ENCODE measurements at places on chromosomes 3 and 15.

GRCh38 chr15:51917493-51917892 is 54.1 kb downstream of the LEO1 start:
- DNase-seq = peak; percentile 7

DNA sequence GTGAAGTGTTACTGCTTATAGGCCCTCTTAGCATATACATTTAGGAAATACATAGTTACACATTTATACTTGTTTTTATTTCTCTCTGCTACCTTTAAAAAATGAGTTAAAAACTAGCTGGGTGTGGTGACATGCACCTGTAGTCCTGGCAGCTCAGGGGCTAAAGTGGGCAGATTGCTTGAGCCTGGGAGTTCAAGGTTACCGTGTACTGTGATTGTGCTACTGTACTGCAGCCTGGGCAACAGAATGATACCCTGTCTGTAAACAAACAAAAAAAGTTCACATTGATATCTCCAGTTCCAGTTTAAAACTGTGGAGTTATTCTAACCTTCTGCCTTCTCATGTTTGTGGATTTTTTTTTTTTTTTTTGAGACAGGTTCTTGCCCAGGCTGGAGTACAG is 12.1 kb downstream of the PDCD6IP start:
- DNase-seq = no peak

DNA sequence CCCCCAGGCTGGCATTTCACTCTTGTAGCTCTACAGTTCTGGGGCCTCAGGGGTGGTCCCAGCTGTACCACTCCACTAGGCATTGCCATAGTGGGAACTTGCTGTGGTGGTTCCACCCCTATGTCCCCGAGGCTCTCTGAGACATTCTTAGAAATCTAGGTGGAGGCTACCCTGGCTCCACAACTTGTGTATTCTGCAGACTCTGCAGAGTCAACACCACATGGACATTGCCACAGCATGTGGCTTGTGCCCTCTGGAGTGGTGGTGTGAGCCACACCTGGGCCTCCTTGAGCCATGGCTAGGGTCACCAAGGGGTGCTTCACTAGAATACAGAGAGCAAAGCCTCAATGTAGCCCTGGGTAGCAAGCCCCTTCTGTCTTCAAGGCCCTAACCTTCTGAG is 54.4 kb upstream of the STRIT1 start:
- no peak for DNase-seq

- DNase-seq = no peak
Observed at GRCh38 chr3:133767607-133768006, 21.4 kb downstream of the TF start.

DNA sequence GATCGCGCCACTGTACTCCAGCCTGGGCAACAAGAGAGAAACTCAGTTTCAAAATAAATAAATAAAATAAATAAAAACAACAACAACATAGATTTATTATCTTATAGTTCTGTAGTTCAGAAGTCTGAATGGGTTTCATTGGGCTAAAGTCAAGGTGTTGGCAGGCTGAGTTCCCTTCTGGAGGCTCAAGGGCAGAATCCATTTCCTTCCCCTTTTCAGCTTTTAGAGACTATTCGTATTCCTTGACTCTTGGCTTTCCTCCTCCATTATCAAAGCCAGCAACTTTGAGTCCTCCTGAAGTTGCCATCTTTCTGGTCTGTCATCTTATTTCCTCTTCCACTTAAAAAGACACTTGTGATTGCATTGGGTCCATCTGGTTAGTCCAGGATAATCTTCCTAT is 12.1 kb downstream of the BLM start:
- DNase-seq = no peak

- DNase-seq = no peak
Observed at GRCh38 chr15:88818920-88819319, 15.7 kb downstream of the ACAN start.

DNA sequence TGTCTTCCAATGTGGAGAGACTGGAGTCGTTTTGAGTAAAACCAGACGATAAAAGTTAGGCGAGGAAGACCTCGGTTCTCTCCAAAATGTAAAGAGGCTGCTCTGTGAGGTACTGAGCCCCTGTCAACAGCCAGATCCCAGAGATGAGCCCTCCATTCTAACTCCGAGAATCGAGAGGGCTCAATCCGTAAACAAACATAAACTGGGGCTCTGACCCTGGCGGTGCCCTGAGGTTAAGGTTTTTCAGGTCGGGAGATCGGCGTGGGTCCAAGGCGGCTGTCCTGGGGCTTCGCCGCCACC is 417 bp downstream of the TBCCD1 start:
- DNase-seq = peak; percentile 13

DNA sequence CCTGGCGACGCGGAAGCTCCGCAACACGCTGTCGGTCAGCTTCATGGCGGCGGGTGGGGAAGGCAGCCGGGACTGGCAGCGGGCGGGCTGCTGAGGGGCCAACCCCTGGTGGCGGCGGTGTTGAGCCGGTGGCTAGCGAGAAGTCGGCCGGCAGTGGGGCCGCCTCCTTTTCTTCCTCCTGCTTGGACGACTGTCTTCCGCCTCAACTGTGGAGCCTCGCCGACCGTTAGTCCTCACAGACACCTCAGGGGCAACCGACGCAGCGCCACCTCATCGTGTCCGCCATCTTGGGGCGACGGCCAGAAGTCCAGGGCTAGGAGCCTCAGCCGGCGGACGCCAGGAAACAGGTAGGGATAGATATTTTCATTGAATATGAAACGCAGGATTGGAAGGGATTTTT is 875.1 kb downstream of the NSUN3 start:
- no peak for DNase-seq

GRCh38 chr15:62050115-62050514 is 10.1 kb downstream of the VPS13C start:
- no peak for DNase-seq

- DNase-seq = no peak
Observed at GRCh38 chr3:190003681-190004123, 117.0 kb downstream of the P3H2 start.

DNA sequence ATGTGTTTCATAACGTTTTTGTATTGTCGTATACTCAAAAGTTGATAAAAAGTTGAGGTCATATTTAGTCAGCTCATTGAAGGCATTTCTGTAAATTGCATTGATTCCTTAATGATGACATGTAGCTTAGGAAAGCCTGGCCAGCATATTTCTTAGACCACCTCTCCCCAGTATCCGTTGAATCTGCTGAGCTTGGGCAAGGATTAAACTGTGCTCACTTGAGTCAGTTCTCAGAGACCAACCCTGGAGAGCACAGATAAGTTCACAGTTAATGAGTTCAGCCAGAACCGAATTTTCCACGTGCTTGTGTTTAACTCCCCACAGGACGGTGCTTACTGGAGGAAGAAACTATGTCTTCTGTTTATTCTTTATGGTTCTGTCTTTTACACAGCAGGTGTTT is 132.7 kb downstream of the SLC25A26 start:
- DNase-seq = no peak

- no peak for DNase-seq
Observed at GRCh38 chr3:71162221-71162620, 421.3 kb downstream of the FOXP1 start.

GRCh38 chr3:89713196-89713595 is 605.8 kb downstream of the EPHA3 start:
- DNase-seq = no peak

- DNase-seq = no peak
Observed at GRCh38 chr15:46126581-46126980, 491.8 kb downstream of the SQOR start.

DNA sequence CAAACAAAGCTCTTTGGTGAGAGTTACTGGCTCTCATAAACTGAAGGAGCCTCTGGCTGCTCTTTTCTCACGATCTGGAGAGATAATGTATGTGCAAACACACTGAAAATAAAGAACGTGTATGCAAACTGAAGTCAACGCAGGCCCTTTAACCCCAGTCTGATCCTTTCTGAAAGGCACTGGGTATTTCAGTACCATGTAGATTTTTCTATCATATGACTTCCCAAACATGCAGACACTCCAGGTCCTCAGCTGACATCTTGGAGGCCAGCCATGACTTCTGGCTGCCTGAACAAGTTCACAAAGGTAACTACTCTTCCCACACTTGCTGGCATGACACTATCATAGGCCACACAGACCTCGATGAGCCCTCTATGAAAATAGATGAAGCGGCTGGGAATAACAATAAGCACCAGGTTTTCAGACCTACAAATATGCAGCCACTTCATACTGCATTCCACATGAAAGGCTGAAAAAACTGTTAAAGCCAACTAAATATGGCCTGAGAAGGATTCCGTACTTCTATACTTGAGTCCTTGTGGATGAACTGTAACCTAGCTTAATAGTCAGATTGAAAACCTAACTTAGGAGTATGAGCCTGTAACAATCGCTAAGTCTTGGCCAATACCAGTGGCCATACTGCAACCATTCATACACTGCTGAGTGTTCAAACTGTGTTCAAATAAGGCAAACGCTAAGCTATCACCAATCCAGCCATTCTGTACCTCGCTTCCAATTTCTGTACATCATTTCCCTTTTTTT is 121.3 kb downstream of the THRB start:
- no peak for DNase-seq

- DNase-seq = no peak
Observed at GRCh38 chr3:89373434-89373833, 266.0 kb downstream of the EPHA3 start.

DNA sequence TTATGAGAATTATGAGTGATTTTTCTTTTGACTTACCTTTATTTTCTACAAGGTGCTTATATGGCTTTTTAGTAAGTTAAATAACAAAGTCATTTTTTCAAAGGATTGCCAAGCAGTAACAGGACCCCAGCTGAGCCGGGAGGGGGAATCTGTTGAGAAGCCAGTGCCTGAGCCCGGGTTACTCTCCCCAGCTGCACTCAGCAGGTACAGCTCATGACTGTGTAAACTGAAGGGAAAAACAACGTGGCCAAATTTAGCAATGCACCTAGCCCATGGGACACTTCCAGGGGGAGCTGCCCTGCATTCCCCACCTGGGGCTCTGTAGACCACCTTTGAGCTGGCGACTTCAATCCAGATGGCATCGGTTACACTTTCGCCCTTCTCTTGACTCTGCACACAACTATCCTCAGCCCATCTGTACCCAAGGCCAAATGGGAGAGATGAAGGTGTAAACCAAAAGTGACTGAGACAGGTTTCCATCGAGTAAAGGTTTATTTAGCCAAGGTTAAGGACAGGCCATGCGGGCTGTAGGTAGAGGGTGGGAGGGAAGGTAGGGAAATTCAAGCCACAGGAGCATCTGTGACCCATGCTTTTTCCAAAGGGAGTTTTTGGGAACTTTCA is 18.2 kb upstream of the HCN4 start:
- no peak for DNase-seq

- DNase-seq = peak; percentile 29
Observed at GRCh38 chr3:194472290-194472920, 14.4 kb downstream of the ATP13A3 start.

- no peak for DNase-seq
Observed at GRCh38 chr15:80437334-80437891, 33.2 kb downstream of the ARNT2 start.

- no peak for DNase-seq
Observed at GRCh38 chr15:40100123-40100946, 8.3 kb downstream of the BMF start.

GRCh38 chr3:185823078-185824044 is 1.5 kb downstream of the IGF2BP2 start:
- DNase-seq = no peak

- peak; percentile 31 for DNase-seq
Observed at GRCh38 chr15:38242055-38242454, 10.6 kb upstream of the SPRED1 start.

- no peak for DNase-seq
Observed at GRCh38 chr3:4543110-4543509, 50.0 kb downstream of the ITPR1 start.

DNA sequence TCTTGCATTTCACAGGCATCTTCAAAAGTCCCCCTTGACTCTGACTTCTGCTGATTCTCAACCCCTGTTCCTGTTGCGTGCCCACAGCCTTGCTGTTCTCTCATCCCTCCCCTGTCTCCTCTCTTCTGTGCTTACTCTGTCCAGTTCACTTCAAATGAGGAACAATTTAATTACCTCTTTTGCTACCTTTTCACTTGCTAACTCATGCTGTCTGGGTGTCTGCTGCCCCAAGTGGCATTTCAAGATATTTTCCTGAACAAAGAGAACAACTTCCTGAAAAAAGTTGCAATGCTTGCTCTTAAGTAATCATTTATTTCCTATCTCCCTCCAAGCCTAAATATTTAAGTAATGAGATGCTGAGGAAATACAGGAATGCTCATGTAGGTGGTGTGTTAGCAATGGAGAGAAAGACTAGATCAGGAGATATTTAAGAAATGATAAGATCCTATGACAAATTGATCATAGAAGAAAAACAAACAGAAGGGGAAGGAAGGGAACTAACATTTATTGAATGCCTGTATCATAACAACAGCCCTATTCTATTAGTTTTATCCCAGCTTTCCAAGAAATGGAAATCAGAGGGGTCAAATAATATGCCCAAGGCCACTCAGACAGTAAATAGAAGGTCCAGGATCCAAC is 42.2 kb downstream of the SV2B start:
- DNase-seq = no peak

DNA sequence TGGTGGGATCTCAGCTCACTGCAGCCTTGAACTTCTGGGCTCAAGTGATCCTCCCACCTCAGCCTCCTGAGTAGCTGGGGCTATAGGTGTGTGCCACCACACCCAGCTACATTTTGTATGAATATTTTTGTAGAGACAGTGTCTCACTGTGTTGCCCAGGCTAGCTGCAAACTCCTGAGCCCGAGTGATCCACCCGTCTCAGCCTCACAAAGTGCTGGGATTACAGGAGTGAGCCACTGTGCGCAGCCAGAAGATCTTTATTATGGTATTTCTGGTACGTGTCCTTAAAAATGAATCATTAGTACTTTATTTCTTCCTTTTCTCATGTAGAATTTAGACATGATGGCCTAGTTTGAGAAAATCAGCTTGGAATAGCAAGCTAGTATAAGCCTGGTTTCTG is 153.3 kb downstream of the BCHE start:
- no peak for DNase-seq

- DNase-seq = no peak
Observed at GRCh38 chr3:168883145-168883544, 780.4 kb downstream of the MECOM start.

- DNase-seq = no peak
Observed at GRCh38 chr3:197188963-197189362, 109.4 kb downstream of the DLG1 start.

DNA sequence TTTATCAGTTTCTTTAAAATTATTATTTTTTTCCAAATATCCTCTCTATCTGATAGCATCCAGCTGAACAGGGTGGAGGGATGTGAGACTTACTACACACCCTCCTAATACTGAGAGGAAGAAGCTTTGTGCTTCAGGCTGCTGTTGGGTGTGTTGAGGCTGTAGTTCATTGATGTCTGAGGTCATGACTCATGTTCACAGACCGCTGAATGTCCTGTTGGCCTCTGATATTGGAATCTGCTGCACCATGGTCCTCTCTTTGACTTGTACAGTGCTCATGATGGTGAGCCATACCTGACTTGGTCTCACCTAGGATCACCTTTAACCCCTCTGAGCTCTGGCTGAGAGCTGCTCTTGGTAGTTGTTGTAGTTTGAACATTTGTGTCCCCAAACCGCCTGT is 302.9 kb downstream of the SATB1 start:
- DNase-seq = no peak

DNA sequence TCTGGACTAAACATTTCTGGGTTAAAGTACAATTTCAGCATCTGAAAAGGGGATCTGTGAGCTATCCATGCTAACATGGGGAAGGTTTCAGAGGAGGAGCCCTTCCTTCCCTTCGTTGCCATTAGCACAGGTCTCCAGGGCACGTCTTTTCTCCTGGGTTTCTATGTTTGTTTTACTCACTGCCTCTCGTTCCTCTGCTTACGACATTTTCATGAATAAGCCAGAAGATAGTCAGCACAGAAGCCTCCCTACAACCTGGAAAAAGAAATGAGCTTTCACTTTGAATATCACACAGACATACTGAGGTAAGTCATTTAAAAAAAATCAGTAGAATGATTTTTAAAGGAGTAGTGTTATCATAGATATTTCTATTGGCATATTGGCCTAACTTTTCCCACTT is 117.2 kb upstream of the KCNMB2 start:
- peak; percentile 39 for DNase-seq
